ENCODE measurements at places on chromosomes 1 and 21.

- no peak for DNase-seq
Observed at GRCh38 chr1:96387785-96388184, 333.8 kb upstream of the PTBP2 start.

DNA sequence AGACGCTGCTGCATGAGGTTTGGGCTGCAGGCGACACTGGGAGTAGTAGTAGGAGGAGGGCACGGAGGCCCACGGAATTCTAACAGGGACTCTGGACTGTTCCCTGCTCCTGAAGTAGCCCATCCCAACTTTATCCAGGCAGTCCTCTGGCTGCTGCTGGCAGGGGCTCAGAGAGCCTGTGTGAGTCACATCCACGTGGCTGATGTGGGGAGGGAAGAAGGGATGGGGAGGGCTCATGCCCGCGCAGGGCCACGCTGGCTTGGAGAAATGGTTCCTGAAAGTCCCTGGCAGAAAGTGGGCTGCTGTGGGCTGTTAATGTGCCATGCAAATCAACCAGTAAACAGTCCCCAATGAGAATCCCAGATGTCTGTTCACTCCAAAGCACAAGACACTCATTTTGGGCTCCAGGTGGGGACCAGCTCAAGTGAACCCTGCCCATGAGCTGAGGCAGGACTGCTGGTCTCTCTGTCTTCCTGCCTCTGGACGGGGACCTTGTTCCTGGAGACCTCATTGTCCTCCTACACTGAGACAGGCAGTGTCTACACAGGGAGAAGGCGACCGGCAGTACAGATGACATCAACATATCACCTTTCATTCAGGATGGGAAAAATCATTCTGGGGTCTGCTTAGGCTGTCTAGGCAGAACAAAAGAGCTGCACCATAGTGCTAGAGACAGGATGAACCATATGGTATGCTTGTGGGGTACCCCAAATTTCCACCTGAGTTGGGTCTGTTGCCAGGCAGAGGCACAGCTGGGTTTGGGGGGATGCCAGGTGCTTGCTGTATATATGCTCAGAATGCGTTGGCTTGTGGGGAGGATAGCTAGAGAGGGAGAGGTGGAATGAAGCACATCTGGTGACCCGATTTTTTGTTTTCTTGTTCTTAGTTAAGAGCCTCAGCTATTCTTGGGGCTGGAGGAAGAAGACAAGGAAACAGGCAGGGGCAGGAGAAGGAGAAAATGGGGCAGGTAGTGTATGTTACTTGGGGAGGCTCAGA is 57.9 kb upstream of the FMOD start:
- peak; percentile 88 for DNase-seq

DNA sequence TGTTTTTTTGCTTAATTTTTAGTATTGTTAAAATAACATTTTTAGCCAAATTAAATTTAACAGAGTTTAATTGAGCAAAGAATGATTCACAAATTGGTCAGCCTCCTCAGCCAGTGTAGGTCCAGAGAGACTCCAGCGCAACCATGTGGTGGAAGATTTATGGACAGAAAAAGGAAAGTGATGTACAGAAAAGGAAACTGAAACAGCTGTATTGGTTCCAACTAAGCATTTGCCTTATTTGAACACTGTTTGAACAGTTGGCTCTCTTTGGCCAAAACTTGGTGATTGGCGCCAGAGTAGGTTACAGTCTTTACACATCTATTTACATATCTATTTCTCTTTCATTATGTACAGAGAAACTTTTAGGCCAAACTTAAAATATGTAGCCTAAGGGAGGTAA is 19.4 kb downstream of the RPS6KC1 start:
- peak; percentile 30 for DNase-seq

DNA sequence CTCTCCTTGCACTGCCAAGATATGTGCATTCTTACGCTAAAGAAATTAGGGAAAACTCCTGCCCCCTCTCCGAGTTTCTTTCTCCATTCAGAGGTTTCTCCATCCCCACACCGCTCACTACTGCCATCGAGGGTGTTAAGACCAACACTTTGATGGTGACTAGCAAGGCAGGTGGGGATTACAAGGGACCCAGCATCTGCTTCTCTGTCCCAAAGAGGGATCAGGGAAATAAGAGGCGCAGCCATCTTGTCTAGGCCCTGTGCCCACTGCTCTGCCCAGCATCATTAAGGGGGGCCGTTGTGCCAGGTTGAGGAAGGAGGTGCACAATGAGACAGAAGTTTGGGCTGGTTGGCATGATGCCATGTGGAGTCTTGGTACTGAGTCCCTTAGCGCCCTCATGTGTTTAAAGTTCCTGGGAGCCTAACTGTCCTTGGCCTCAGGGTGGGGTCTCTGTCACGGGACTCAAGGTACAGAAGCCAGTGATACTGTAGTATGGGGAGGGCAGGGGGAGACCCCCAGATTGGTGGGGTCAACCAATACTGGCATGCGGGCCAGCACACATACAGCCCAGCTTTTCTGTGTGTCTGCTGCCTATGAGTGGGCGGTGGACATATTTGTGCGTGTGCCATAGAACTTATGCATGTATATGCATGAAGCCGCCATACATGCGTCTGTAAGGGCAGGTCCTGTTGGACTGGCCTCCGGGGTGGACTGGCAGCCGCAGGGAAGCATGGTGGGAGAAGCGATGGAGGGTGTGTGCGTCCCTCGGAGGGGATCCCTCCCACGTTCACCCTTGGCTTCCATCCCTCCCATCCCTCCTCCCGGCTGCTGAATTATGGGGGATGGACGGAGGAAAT is 5.5 kb downstream of the EFNA3 start:
- DNase-seq: peak; percentile 13

DNA sequence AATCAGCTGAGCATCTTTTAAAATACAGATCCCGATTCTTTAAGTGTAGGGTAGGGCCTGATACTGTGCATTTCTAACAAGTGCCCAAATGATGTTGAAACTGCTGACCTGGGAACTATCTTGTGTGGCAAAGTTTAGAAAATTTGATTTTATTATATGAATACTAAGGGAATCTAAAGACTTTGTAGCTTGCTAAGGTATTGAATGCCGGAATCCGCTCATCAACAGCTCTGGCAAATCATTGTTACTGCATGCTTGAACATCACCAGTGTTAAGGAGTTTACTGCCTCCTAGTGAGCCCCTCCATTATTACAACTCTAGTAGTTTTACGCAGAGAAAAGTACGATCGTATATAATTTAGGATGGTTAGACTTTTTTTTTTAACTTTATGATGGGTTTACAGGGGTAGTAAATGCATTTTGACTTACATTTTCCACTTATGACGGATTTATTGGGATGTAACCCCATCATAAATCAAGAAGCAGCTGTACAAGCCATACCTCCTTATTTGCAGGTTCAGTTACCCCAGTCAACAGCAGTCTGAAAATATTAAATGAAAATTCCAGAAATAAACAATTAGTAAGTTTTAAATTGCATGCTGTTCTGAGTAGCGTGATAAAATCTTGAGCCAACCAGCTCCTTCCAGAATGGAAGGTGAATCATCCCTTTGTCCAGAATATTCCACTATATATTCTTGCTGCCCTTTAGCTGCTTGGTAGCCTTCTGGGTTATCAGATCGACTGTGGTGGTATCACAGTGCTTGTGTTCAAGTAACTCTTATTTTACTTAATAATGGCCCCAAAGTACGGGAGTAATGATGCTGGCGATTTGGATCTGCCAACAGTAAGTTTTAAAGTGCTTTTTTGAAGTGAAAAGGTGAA is 892 bp downstream of the TYW3 start:
- peak; percentile 62 for DNase-seq

DNA sequence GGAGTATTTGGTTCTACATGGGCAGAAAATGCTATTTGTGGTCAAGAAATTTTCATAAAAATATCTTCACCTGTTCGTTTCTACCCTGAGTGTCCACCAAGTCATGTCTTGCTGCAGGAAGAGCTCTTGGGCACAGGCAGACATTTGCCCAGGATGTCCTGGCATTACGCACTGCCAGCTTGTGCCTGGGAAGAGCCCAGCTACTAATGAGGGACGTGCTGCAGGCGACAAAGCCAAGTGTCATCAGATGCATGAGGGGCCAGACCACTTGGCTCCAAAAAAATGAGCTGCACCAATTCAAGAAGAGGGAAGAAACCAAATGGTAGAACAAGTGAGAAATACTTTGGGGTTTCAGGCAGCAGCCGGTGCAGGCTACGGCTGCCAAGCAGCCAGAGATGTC is 12.9 kb downstream of the RNU5D-1 start:
- DNase-seq: no peak

GRCh38 chr1:43821471-43821870 is 112.1 kb upstream of the ARTN start:
- DNase-seq: no peak

DNA sequence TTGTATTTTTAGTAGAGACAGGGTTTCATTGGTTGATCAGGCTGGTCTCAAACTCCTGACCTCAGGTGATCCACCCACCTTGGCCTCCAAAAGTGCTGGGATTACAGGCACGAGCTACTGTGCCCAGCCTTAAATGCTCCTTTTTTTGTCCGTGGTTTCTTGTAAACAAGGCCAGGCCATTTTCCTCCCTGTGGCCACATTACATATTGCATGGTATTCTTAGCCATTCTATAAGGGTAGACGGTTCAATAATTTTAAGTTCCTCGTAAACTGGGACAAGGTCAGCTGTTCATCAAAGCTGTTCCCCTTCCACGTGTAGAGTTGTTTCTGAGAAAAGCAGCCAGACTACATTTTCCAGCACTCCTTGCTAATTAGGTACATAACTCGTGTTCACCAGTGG is 10.3 kb upstream of the LUZP1 start:
- DNase-seq: peak; percentile 35

DNA sequence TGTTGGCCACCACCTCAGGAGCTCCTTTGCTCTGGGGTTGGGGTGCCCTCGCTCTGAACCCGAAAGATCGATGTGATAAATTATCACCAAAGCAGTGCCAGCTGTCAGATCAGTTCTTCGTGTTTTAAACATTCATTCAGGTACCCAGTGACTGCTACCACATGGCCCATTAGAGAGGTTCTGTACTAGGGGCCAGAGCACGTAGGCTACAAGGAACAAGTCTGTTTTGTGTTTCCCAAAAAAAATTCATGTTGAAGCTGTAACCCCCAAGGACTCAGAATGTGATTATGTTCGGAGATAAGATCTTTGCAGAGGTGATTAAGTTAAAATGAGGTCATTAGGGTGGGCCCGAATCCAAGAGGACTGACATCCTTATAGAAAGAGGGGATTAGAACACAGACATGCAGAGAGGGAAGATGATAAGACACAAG is 526.9 kb downstream of the NPHP4 start:
- no peak for DNase-seq

DNA sequence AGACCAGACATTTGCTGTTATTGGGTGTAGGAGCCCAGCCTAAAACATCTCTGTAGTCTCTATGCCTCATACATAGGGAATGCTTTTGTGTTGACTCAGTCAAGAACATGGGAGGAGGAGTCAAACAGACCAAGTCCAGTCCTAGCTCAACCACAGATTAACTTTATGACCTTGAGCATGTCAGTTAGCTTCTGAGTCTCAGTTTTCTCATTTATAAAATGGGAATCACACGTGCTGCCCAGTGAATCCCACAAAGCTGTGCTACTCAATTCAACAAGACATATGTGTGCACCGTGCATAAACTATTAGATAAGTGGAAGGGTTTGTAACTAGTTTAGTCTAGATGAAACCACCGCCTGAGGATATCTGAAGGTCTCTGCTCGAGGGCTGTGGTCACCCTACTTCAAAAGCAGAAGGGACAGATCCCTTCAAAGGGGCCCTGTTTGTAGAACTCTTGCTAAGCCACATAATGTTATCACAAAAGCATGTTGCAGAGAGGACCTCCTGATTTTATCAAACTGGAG is 109.5 kb upstream of the NFIA start:
- peak; percentile 83 for DNase-seq

DNA sequence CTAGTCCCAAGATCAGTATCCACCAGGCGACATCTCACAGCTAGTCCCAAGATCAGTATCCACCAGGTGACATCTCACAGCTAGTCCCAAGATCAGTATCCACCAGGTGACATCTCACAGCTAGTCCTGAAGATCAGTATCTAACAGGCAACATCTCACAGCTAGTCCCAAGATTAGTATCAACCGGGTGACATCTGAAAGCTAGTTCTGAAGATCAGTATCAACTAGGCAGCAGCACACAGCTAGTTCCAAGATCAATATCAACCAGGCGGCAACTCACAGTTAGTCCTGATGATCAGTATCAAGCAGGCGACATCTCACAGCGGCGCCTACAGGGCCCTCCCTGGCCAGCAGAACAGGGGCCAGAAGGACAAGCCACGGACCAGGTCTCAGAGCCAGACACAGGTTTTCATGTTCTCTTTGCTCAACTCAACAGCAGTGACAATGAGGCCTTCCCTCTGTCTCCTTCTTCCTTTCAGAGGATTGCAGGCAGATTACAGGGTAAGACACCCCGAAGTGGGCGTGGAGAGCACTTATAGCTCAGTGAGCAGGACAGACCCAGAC is 32.5 kb downstream of the NPHP4 start:
- no peak for DNase-seq

- DNase-seq: no peak
Observed at GRCh38 chr1:88540255-88540654, 143.8 kb upstream of the PKN2 start.

- DNase-seq: peak; percentile 94
Observed at GRCh38 chr1:211613108-211613947, 34.4 kb upstream of the SLC30A1 start.

DNA sequence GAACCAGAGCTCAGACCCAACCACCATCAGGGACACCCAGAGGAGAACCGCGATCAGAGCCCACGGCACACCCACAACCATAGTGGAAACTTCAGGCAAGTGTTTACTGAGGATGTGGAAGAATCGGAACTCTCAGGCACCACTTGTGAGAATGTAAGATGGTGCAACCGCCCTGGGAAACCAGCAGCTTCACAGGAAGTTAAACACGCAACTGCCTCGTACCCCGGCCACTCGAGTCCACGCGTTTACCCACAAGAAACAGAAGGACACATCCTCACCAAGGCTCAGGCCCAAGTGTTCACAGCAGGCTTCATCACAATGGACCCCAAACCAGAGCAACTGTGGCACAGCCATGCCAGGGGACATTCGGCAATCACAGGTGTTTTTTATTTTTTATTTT is 51.4 kb upstream of the COL6A2 start:
- DNase-seq: no peak

DNA sequence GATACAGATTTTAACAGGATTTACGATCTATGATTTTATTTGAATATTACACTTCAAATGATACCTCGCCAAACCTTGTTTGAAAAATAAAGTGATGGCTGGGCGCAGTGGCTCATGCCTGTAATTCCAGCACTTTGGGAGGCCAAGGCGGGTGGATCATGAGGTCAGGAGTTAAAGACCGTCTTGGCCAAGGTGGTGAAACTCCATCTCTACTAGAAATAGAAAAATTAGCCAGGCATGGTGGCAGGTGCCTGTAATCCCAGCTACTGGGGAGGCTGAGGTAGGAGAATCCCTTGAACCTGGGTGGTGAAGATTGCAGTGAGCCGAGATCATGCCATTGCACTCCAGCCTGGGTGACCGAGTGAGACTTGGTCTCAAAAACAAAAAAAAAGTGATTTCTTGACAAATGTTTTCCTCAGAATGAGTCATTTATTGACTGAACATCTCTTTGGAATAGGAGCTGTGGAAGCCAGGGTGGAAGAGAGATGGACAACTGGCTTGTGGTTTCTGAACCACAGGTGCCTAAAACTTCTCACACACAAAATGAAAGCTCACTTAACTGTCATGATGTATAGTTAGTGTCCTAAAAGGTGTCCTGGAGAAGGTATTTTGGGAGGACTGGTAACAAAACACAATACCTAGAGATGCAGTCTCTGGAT is 11.9 kb downstream of the PKNOX1 start:
- DNase-seq: no peak
